ENCODE measurements at places on chromosomes 1 and 21.

- DNase-seq, result peak; percentile 19
These were observed 133.0 kb upstream of the SPAG17 start for GRCh38 chr1:118317842-118318614.

GRCh38 chr1:174023440-174023839 is 1.3 kb upstream of the RC3H1 start:
- DNase-seq, result peak; percentile 17

GRCh38 chr1:17067069-17067426 is 13.2 kb upstream of the SDHB start:
- DNase-seq, result no peak

- DNase-seq, result no peak
These were observed 20.3 kb downstream of the RSPH1 start for GRCh38 chr21:42475526-42476387.

DNA sequence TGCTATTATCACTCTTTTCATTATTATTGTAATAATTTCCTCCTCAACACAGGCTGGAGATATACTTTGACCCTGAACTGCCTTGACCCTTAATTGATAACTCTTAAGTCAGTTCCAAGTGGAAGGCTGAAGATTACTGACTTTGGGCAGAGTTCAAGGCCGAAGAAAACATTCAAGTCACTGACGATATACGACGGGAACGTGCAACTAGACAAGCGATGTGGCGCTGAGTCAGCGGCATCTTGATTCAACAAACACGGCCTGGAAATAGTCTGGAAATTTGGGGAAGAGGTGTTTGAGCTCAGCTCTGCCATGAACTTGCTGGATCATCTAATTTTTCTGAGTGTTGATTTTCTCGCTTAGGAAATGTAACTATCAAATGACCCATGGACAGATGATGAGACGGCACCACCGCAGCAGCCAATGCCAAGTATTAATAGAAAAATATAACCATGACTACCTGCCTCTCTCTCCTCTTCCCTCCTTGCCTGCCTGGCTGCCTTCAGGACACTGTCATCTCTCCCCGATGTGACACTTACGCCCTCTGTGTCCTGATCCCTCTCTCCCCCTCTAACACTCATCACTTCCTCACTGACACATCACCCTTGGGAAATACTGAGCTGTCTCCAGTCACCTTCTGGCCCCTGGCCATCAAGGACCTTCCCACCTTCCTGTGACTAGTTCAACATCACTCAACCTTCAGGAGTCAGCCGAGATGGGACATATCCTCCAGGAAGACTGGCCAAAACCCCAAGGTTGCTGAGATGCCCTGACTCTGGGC is 49.4 kb downstream of the TMCO4 start:
- DNase-seq, result no peak

- DNase-seq, result no peak
These were observed at the start of gene TNFAIP8L2 for GRCh38 chr1:151156515-151156819. TNFAIP8L2 (plus strand) TSS chr1:151156649; CDS start chr1:151158698, 2,049 bp downstream.

- DNase-seq, result peak; percentile 70
These were observed 1478.8 kb downstream of the NCAM2 start for GRCh38 chr21:22476726-22477646.

DNA sequence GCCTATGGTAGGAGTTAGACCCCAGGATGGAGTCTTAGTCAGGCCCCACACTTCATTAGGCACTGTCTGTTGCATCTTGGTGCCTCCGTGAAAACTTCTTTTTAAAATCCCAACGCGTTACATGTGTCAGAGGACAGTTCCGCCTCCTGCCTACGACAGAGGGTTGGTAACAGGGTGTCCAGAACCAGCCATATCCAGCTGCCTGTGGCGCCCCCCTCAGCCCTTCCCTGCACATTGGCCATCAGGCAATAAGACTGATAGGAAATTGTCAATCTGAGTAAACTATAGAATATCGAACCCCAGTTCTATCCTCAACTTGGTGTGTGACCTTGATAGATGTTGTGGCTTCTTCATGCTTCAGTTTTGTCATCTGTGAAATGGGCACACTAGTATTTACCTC is 108.6 kb upstream of the CSF3R start:
- DNase-seq, result no peak

- DNase-seq, result no peak
These were observed 18.6 kb downstream of the NTPCR start for GRCh38 chr1:232968965-232969364.

DNA sequence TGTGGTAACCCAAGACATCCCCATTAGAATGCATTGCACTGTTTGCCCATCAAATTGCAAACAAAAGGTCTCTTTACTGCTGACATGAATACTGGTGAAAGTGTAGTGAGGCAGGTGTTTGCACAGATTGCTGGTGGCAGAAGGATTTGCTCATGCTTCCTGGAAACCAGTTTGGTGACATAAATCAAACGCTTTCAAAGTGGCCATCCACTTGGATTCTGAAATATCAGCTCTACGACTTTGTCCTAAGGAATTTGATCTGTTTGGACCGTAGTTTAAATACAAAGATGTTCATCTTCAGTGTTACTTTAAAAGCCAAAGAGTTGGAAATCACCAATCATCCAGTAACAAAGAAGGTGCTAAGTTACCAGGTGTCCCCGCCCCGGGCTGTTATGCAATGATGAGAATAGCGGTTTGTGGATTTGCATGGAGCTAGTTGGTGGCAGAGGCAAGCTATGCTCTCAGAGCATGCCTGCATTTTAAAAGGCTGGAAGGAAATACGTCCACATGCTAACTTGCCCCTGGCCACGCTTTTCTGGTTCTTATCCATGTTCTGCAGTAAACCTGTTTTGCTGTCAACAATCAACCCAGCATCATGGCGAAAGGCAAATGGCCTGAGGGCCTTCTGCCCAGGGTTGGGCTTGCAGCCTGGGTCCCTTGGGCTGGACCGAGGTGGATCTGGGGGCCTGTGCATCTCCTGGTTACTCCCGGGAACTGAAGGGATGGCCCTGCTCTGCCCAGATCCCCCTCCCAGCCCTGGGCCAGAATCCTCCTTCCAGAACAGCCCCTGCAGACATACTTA is 49.2 kb downstream of the UMODL1 start:
- no peak for DNase-seq

- DNase-seq, result no peak
These were observed 406 bp downstream of the KIAA0040 start for GRCh38 chr1:175192111-175192629.

DNA sequence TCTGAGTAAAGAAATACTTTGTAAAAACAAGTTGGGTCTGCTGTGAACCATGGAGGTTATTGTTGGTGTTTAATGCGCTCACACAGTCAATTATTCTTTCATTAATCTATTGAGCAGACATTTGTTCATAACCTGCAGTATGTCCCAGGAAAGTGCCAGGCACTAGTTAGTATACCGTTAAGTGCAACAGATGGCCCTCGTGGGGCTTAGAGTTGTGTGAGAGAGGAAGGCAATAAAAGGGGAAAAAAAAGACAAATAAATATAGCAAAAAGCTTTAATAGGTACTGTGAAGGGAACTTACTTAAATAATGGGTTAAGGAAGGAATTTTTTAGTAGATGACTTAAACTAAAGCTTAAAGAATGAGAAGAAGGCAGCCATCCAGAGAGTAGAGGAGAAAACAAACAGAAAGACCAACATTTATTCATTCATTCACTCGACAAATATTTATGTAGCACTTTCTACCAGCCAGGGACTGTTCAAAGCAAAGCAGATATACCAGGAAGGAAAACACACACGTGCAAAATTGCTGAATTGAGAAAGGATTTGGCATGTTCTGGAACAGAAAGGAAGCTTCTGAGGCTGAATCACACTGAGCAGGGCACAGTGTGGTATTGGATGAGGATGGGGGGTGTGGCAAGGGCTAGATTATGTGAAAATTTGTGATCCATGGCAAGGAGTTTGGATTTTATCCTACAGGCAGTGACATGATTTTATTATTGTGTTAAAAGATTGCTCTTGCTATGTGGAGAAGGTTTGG is 296.1 kb upstream of the SGIP1 start:
- no peak for DNase-seq

- no peak for DNase-seq
These were observed 97.1 kb downstream of the MACF1 start for GRCh38 chr1:39301606-39302005.

- DNase-seq, result no peak
These were observed 174.8 kb downstream of the PLPP3 start for GRCh38 chr1:56404561-56405030.

DNA sequence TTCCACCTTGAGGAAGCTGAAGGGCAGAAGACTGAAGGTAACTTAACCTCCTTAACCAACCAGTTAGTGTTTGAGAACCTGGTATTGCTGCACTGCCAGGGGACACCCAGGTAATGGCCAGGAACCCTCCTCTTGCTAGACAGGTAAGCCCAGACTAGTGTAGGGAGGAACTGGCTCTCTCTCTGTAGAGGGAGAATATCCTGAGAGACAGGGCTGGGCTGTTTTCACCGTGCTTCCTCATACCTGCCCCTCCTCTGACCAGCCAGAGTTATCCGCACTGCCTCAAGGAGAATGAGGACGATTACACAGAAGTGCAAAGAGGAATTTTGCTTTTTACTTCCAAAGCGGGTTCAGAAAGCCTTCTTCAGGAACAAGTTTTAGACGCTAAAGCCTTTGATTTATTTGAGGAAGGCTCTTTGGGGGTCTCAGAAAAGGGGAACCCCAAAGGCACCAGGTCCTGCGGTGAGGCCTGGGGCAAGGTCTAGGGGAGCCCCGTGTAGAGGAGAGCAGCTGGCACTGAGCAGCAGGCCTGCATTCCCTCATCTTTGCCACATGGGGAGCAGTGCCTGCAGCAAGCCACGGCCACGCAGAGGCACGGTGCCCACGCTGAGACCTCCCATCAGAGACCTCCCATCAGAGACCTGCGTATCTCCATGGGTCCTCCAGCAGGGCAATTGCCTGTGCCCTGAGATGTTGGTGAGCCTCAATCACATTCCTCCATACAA is 13.5 kb downstream of the GNG4 start:
- no peak for DNase-seq

GRCh38 chr1:214638997-214639396 is 36.0 kb downstream of the CENPF start:
- DNase-seq, result no peak

- no peak for DNase-seq
These were observed 329.0 kb upstream of the DAB1 start for GRCh38 chr1:57752843-57753242.

DNA sequence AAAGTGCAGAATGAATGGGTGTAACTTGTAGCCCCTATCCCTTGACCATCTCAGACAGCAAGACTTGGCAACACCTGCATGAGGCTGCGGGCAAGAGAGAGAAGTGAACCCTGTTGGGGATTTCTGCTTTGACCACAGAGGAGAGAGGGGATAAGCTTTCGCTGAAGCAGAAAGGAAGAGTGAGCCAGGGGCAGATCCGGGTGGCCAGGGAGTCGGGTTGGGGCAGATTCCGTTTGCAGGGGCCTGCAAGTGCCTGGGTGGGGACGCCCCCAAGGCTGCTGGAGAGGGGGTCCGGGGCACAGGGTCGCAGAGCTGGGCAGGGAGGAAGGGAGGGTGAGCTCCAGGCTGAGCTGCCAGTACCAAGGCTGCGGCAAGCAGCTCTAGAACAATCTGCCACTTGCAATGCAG is 25.3 kb upstream of the PIK3CD start:
- no peak for DNase-seq

DNA sequence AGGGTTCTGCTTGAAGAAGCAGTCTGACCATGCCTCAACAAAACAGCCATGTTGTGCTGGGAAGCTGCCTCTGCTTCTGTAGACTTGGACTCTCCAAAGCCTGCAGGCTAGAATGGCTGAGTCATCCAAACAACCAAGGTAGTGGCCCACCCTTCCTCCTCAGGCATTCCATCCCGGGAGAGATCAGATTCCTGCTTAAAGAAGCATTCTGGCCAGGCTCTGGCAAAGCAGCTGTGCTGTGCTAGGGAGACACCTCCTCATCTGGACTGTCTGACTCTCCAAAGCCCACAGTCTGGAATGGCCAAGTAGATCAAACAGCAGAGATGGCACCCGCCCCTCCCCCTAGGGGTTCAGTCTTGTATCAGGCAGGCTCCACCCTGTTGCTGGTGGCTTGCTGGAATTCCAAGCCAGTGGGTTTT is 38.3 kb upstream of the F3 start:
- DNase-seq, result no peak

GRCh38 chr1:27141266-27142003 is 13.5 kb downstream of the SLC9A1 start:
- DNase-seq, result no peak

DNA sequence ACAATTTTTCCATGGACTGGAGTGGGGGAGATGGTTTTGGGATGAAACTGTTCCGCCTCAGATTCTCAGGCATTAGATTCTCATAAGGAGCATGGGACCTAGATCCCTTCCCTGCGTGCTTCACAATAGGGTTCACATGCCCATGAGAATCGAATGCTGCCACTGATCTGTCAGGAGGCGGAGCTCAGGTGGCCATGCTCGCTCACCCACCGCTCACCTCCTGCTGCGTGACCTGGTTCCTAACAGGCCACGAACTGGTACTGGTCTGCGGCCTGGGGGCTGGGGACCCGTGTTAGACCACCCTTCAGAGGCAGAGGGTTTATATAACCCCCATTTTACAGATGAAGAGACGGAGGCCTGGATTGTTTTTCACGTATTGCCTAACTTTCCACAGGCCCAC is 16.3 kb upstream of the SRSF4 start:
- DNase-seq, result no peak

GRCh38 chr1:24383381-24383940 is 30.1 kb downstream of the STPG1 start:
- DNase-seq, result no peak

- no peak for DNase-seq
These were observed 11.0 kb downstream of the GJA4 start for GRCh38 chr1:34803770-34804169.

DNA sequence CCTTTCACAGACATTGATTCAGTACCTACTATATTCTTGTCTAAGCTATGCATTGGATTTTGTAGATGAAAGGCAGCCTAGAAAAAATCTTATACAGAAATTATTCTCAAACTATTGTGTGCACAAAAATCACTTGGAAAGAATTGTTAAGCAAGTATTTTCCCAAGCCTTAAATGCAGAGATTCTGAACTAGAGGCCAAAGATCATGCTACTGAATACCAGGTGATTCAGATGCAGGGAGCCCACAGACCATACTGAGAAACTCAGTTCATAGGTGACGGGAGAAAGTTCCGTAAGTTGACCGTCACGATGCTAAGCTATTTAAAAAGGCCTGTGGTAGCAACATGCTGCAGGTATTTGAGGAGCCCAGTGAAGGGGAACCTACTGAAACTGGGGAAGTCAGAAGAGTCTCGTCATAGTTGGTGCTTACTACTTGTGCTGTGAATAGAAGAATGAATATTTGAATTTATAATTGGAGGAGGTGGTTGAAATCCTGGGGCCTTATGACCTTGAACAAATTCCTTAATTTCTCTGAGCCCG is 150.8 kb downstream of the NFIA start:
- no peak for DNase-seq

DNA sequence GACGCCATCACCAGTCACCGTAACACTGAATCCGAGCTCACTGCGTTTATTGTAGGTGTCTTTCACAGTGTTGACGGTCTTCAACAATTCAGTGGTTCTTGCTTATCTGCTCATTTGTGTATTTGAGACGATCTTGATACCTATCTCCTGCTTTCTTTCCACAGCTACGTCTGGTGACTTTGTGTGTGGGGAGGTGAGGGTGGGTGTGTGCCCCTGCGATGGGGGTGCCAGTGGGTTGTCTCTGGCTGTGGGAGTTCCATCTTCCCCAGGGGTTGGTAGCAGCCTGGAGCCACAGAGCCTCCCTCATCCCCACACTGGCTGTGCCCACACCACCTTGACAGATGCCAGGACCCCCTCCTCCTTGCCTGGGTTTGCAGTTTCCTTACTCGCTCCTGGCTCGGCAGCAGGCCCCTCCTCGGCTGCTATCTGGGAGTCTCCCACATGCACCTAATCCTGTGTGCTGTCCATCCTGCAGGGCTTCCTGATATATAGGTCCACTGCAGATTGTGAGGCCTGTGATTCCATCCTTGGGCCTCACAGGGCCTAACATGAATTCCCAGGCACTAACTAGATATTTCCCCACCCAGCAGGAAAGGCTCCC is 6.3 kb upstream of the PARP1 start:
- no peak for DNase-seq

All from NCI-H446 (cell line).